ENCODE measurements at places on chromosomes 6 and 20.
A peak's percentile ranks its signal among the peaks of the same experiment; 100 is the strongest.

DNA sequence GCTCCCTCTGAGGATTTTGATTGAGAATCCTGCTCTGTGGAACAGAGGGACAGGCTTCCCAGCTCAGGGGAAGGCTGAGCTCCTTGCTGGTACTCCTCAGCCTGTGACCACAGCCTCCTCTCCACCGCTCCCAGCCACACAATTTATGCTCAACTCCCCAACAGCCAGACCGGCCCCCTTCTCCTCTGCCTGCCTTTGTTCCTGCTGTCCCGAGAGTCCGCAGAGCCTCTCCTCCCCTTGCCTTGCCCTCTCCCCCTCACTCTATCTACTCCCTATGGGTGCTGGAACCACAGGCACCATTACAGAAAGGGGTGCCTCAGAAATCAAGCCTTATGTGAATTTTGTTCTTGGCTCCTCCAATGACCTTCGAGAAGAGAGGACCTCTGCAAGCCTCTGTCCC, 15.9 kb downstream of the MAP1LC3A start:
- DNase-seq = no peak

- no peak for DNase-seq
Observed at GRCh38 chr6:6525933-6526332, 62.6 kb upstream of the LY86 start.

DNA sequence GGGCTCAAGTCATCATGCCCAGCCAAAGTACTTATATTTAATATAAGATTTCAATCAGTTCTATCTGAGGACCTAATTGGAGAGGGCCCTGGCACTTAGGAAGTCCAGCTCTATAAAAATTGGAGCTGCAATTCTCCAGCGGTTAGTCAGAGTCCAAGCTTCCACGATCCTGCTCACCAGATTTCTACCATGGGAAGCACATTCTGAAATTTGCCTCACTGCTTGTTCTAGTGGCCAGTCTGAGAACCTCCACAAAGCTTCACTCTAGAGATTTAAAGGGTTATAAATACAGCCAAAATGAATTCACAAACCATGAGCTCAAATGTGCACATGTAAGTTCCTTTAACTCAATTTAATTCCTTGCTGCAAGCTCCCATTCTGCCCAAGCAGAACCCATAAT, 33.5 kb downstream of the PNLDC1 start:
- no peak for DNase-seq

DNA sequence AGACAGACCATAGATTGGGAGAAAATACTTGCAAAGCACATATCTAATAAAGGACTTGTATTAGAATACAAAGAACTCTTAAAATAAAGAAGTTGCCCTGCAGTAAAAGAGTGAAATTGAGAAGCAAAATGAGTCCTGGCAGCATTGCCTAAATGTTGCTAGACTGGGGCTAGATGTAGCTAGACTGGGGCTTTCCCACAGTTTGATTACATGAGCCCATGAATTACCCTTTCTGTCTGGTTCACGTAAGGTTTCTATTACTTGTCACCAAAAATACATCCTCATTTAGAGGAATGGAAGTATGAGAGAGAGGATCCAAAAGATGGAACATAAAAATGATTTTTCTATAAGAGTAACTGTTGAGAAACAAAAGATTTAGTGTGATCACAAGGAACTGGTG, 57.6 kb upstream of the CCDC28A start:
- no peak for DNase-seq

DNA sequence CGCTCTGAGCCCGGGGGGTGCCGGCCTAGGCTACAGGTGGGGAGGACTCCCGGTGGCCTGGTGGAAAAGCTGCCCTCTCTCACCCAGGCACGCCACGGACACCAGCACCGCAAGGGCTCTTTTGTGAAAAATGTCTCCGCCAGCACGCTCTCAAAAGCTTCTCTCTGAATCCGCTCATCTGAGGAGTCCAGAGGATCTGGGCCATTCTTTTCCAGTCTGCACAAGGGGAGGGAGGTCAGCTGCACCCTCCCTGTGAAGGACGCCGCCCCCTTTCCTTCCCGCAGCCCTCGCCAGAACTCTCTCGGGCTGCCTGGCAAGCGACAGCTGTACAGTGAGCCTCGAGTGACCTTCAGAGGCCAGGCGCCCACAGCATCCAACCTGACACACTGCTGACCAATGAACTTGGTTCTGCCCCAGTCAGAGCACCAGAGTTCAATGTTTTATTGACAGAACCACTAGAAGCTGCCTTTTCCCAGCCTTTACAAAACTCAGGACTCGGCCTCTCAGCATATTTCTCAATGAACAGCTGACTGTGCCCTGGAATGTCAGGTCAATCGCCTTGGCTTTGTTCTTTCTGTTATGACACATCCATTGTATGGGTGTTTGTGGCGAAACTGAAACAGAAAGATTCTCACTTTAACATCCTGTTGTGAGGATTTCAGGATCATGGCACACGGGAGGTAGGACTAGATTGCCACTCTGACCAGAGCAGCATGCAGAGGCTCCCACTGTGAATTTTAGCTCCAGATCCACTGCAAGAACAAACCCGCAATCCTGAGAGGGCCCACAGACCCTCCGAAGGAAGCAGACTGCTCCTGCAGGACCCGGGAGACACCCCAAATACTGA, 26.7 kb downstream of the SERPINB9 start:
- peak; percentile 81 for DNase-seq

DNA sequence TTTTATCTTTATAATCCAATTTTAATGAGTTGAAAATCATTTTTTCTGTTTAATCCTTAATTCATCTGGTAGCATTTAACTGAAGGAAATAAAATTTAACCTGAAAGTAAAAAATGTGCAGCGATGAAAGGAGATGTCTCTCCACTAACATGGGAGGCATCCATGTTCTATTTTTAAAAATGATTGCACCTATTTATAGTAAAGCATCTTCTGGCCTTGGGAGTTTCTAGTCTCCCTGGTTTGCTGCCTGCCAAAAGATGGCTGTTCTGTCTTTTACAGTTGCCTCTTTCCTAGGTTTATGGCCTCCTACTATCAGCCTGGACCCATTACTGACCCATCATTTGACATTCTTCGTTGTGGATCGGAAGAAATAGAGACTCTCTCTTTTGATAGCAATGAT, 143.0 kb downstream of the B3GAT2 start:
- no peak for DNase-seq

DNA sequence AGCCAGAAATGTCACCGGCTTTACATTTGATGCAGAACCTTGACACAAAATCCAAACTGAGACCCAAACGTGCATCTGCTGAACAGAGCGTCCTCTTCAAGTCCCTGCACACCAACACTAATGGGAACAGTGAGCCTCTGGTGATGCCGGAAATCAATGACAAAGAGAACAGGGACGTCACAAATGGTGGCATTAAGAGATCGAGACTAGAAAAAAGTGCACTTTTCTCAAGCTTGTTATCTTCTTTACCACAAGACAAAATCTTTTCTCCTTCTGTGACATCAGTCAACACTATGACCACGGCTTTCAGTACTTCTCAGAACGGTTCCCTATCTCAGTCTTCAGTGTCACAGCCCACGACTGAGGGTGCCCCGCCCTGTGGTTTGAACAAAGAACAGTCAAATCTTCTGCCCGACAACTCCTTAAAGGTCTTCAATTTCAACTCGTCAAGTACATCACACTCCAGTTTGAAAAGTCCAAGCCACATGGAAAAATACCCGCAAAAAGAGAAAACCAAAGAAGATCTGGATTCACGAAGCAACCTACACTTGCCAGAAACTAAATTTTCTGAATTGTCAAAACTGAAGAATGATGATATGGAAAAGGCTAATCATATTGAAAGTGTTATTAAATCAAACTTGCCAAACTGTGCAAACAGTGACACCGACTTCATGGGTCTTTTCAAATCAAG, 108.4 kb downstream of the RTN4IP1 start:
- DNase-seq = no peak

- DNase-seq = no peak
Observed at GRCh38 chr20:53343448-53343847, 250.2 kb downstream of the ZNF217 start.

DNA sequence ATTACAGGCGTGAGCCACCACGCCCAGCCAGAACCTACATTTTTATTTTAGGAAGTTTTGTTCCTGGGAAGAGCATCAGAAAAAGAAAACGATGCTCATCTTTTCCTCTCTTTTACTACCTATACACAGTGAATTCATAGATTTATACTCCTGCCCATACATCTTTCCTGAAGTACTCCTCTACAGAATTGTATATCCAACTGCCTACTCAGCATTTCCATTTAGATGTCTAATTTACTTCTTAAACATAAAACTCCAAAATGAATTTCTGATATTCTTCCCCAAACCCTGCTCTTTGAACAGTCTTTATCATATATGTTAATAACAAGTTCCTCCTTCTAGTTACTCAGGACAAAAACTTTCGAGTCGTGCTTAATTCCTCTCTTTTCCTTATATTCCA, 39.8 kb upstream of the RSPO3 start:
- no peak for DNase-seq

GRCh38 chr6:31971993-31972708, at the start of gene DXO:
TSS of gene DXO (minus strand) at chr6:31972138. CDS start at chr6:31971675, 463 bp downstream.
- DNase-seq = peak; percentile 97

DNA sequence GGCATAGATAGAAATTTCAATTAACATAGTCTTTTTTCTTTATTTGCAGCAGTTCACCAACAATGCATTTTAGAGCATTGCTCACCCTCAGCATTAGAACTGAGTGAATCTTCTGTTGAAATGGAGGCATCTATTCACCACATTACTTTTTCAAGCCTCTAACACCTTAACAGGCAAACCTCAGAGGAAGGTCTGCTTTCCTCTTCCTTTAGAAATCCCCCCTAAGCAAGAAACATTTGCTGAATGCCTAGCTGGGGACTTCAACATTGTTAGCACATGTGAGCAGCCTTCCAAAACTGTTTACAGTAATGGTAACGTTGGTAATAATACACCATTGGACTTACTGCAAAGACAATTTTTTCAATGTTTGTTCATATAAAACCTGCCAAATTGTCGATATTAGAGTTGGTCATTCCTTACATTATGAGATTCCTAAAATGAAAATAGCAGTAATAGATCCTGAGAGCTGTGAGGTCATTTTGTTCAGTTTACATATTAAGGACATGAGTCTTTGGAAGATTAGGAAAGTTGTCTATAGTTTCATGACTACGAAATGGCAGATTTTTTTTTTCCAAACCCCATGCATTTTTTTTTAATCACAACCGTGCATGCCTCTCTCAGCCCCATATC, 20.6 kb upstream of the AKIRIN2 start:
- DNase-seq = no peak

DNA sequence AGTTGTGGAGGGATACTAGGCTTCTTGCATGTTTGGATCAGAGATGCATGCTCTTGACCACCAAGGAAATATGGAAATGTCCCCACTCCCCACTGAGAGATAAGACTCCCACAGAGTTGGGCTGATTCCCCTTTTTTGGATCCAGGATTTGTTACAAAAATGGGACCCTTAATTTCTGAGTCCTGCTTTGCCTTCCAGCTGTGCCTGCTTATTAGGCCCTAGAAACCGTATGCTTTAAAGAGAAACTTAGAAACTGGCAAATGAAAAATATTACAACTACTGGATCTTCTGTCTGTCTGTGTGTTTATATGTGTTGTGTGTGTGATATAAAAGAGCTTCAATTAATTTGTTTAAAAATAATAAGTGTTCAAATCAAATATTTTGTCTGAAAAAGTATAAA, 817.6 kb upstream of the CITED2 start:
- DNase-seq = no peak

DNA sequence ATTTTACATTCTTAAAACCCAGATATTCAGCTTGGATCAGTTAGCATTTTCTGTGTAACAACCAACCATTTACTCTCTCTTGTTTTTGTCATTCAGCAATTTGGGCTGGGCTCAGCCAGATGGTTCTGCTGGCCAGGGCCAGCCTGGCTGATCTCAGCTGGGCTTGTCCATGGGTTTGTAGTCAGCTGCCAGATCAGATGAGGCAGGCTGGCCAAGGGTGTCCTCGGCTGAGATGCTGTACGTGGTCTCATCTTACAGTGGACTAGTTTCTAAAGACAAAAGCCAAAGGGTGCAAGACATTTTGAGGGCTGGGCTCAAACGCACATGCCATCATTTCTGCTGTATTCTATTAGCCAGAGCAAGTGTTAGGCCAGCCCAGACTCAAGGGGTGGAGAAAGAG, 16.0 kb upstream of the FAM210B start:
- DNase-seq = no peak

- no peak for DNase-seq
Observed at GRCh38 chr6:159378411-159379328, 209.5 kb downstream of the FNDC1 start.

DNA sequence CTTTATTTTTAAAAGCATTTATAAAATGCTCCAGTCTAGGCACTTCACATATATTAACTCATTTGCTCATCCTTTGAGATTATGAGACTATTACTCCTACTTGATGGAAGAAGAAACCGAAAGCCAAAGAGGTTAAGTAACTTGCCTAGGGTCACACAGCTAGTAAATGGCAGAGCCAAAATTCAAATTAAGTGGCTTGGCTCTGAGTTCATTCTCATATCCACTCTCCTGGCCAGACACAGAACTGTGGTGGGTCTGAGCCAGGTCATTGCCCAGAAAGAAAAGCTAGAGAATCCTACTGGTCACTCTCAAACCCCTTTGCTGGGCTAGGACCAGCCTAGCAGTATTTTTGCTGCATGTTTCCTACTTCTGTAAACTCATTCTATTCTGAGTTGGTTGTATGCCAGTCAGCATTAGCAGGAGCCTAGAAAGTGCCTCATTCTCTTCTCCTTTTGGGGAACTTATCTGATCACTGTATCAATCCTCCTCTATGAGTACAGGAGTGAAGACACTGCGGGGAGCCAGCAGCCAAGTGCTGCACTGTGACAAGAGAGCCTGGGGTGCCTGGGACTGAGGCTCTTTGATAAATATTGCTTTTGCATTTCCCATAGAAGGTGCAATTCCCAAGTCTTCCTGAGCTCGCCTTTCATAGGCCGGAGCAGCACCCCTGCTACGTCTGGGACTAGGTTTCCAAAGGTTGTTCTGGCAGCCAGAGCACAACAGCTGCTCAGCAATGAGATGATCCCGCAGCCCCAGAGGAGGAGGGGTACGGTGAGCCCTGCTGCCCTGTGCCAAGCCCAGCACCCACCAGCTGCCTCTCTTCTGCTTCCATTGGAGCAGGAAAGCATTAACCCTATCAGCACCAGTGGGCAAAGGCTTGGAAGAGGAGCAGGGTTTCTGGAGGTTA, 728.3 kb downstream of the MAFB start:
- no peak for DNase-seq

GRCh38 chr6:157443066-157443800, 62.2 kb downstream of the ZDHHC14 start:
- DNase-seq = no peak

DNA sequence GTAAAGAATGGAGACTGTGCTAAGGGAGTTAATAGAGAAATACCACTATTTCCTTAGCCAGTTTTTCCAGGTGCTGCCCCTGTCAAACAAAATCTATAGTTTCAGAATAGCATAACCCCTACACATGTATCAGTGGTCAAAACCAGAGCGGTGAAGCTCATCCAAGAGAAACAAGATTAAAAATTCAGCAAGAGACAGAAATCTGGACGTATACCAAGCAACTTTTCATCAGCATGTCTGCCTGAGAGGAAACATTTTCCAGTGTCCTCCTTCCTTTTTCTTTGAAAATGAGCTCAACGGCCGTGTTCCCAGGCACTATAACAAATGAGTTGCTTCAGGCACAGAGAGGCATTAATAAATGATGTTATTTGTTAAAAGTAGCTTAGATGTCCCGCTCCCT, 416.5 kb downstream of the BCKDHB start:
- DNase-seq = no peak

Measured in Caco-2 (cell line).